Fibroblast of skin of left quadriceps (primary cell): ENCODE measurements at places on chromosomes 3 and 15.

- no peak for DNase-seq
These were observed 303.9 kb upstream of the TBC1D5 start for GRCh38 chr3:18046131-18046915.

DNA sequence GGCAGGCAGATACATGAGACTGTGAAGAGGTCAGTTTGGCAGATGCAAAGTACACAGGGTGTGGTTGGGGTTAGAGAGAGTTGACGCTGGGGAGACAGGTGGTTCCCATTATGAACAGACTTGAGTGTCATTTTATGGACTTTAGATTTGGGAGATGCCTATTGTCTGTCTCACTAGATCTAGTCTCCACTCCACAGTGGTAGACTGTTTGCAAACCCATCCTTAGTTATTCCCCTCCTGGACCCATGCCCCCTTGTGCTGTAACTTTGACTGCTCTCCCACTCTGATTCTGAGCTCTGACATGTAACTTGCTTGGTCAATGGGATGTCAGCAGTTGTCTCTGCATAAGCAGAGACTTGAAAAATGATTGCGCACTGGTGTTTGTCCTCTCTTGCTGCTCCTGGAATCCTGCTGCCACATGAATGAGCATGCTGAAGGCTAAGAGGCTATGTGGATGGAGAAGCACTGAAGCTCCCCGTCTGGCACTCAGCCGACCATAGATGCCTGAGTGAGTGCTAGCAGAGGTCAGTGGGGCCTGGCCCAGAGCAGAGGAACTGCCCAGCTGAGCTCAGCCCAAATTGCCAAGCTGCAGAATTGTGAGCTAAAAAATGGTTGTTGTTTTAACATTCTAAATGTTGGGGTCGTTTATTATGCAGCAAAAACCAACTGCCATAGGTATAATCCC lies 88.2 kb downstream of the FAM43A start:
- no peak for DNase-seq

DNA sequence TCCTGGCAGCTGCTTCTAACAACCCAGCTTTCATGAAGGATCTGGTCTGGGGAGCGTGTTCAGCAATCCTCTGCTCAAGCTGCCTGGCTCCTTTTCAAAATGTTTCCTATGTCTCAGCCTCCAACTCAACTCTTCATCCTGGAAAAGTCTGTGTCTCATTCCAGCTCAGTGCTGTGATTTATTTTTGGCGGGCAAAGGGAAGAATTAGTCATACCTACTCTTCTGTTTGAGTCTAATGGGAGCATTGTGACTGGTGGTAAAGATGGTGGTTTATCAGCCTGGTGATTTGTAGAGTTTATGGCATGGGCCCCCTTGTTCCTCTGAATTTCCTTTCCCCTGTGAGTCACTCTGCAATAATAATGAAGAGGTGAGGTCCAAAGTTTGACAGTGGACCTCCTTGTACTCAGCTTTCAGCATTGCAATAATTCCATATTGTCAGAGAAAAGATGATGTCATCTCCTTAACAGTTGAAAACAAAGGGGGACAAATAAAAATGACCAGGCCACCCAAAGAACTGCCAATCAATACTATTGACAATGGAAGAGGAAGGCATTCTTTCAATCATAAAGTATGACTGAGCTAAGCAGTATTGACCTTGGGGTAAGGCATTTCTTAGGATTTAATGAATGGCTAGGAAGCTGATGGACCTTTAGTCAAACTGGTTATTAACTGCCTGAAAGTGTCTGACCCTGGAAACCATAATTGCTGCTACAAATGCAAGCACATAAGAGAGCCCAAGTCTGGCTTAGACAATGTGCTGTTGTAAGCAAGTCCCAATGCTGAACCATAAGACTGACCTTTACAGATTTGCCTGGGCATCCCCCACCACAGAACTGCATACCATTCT lies 204.7 kb upstream of the MCTP2 start:
- peak; percentile 93 for DNase-seq

DNA sequence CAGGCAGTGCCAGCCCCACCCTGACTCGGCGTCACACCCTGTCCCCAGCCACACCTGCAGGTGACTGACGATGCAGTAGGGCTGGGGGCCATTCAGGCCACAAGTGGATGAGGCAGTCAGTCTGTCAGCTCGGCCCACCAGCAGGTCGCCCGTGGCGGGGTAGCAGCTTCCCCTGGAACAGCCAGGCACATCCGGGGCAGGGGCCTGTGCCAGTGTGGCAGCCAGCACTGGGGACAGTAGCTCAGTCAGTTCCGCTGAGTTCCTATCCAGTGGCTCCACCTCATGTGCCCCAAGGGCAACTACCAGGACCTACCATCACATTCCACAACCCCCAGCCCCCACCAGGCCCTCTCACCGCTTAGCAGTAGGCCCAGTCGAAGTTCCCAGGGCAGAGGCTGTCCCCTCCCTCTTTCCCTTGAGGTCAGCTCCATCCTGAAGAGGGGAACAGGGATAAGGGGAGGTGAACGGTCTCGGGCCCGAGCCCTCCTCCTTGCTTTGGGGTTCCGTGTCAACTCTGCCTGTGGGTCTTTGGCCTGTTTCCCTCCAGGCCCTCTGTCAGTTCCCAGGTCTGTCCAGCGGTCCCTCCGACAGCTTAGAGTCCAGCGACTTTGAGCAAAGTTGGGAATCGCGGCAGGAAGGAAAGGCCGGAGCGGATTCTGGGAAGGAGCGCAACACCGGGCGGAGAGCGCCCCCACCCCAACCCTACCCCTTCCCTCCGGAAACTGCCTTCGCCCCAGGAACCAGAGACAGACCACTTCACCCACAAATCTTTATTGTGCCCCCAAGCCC lies at the start of gene LAMB2:
TSS of gene LAMB2 (minus strand) at position 614 of the 789 bp plus-strand sequence. CDS start at position 431, 183 bp downstream.
- DNase-seq = peak; percentile 61

DNA sequence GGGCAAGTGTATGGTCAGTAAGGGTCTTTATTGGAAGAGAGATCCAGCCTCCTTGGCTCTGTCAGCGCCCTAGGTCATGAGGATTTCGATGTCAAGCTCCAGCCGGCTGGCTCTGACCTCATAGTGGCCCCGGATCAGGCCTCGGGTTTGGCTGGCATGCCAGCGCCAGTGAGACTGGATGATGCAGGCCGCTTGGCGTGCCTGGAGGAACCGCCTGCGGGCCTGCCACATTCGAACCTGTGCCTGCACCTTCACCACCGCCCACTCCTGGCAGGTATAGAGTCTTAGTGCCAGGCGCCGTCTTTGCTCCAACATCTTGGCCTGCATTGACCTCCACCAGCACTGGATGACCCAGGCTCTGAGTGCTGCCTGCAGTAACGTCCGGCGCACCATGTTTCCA lies 483 bp downstream of the IQCF6 start:
- DNase-seq = no peak
